ENCODE measurements at places on chromosomes 16 and 17.

GRCh38 chr16:67423611-67424260, 7.2 kb upstream of the HSD11B2 start:
- no peak for DNase-seq

DNA sequence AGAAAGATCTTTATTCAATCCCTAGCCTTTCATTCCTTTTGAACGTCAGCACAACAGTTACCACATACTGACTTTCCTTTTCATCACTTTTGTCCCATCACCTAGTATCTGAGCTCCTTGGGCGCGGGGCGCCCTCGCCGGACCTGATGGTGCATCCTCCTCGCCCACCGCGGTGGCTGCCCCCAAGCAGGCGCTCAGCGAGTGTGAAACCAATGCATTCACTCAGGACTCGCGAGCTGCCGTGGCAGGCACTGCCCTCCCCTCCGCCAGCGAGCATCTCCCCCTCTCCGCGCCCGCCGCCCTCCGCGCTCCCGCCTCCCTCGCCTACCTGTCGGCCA, 756 bp downstream of the KLHL11 start:
- DNase-seq = no peak

GRCh38 chr17:72417627-72418026, 296.8 kb downstream of the SOX9 start:
- DNase-seq = no peak

- DNase-seq = no peak
Observed at GRCh38 chr17:48619826-48620449, 4.8 kb upstream of the HOXB8 start.

GRCh38 chr17:10119203-10120108, 79.0 kb downstream of the GAS7 start:
- peak; percentile 70 for DNase-seq

DNA sequence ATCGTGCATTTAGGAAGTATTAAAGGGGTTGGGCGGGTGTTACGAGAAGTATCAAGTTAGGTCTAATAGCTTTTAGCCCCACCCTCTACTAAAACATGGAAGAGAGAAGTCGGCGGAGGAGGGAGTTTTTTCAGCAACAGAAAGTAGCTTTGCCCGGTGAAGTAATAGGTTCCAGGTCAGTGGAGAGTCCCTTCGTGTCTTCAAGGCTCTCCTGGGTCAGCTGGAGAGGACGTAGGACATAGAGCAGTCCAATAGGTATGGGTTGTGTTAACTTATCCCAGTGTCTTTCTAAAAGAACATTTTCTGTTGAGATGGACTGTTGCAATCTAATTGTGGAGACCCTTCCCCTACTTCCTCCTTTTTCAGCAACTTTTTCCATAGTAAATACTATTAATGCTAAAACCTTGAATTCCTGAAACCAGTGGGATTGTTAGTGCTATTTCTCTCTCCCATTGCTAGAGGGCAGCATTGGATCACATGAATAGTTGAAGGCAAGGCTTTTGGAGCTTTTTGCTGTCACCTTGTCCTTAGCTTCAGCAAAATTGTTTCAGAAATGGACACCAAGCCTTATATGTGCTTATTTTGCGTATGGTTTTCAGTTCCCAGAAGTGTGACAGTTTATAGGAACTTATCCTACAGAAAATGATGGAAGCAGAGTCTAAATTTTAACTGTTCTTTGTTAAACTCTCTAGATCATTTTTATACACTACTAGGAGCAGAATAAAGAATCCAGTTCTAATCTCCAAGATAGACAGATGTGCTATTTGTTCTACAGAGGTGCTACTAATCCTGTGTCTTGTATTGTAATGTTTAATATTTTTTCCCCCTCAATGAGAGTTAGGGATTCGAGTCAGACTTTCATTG, 38.4 kb downstream of the UTP18 start:
- no peak for DNase-seq

GRCh38 chr16:70809392-70810060, 8.6 kb upstream of the VAC14 start:
- DNase-seq = no peak

GRCh38 chr16:28264656-28265055, 27.7 kb upstream of the SBK1 start:
- no peak for DNase-seq

GRCh38 chr17:30920282-30920681, 1.5 kb upstream of the ADAP2 start:
- no peak for DNase-seq

GRCh38 chr17:55546991-55547664, 35.9 kb upstream of the SMIM36 start:
- no peak for DNase-seq

DNA sequence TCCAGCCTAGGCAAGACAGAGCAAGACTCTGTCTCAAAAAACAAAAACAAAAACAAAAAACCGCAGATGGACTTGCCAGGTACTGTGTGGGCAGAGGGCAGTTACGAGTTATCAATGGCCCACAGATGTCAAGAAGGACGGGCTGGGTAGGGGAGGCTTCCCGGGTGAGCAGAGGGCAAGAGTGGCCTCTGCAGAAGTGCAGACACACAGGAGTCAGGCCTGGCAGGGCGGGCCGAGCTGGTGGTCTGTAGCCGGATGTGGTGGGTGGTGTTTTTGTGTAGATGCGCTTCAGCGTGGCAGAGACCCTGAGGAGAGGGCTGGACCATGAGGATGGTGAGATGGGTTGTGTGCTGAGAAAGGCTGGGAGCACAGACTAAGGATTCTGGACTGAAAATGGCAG, 44.9 kb upstream of the KDM6B start:
- DNase-seq = no peak

GRCh38 chr16:64968539-64968938, 153.3 kb downstream of the CDH11 start:
- DNase-seq = no peak

DNA sequence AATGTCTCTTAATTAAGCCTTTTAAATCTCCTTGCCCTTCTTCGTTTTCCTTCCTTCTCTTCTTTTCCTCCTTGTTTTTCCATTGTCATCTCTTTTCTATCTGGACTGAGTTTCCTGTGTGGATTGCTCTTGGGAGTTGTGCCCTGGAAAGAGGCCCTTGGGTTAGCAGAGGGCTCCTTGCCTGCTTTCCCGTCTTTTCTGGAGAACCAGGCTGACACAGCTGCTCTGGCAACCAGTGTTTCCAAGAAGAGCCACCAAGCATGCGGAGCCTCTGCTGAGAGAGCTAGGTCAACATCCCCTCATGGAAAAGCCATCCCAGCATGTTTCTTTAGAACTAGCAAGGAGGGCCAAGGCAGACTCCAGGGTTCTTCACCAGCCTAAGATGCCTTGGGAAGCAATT, 75.4 kb downstream of the HLF start:
- no peak for DNase-seq

- no peak for DNase-seq
Observed at GRCh38 chr17:64277831-64278562, 14.9 kb upstream of the TEX2 start.

- no peak for DNase-seq
Observed at GRCh38 chr17:59493867-59494266, 71.5 kb upstream of the DHX40 start.

DNA sequence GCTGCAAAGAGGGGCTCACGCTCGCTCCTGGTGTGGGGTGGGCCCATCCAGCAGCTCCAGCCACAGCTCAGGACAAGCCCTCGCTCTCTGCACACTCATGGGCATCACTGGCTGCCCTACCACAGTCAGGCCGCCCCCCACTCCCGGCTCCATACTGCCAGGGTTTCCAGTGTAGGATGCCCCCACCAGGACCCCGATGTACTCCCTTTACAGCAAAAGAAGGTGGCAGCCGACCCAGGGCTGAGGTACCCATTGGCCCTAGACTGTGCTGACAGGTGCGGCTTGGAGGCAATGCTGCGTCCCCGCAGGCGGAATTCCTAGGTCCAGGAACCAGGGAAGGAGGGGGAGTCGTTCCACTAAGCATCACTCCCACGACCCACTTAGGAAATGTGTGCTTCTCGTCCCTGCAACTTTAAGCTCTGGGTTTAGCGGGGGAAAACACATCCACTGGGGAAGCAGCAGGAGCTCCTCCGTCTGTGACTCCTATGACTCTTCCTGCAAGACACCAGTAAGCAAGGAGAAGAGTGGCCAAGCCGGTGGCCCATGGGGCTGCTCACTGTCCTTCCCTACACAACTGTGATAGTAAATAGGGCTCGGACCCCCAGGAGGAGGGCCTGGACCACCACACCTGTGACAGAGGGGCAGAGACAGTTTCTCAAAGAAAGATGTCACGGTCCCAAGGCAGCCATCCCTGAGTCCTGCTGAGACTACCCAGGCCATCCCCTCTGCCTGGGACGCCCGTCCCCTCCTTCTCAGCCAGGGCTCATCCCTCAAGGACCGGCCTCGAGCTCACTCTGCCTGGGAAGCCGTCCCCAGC, 13.1 kb downstream of the CORO7 start:
- no peak for DNase-seq

DNA sequence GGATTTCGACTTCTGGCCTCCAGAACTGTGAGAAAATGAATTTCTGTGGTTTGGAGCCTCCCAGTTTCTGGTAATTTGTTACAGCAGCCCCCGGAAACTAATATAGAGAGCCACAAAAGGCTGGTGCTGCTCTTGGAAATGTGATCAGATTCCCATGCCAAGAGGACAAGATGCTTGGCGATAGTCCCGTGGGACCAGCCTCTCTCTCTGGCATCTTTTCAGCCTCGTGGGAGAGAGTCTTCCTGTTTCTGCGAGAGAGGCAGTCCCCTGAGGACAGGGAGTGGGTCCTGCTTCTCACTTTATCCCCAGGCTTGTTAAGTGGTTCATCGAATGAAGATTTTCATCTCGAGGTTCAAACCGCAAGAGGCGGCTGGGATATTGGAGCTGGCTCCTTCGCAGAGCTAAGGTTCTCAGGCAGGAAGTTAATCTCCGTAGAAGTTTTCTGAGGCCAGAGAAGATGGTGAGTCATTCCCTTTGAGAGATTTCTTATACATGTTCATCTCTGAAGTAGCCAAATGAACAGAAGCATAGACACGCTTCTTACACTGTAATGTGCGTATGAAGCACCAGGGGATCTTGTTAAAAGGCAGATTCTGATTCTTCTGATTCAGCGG, 211.6 kb upstream of the SDK2 start:
- no peak for DNase-seq

DNA sequence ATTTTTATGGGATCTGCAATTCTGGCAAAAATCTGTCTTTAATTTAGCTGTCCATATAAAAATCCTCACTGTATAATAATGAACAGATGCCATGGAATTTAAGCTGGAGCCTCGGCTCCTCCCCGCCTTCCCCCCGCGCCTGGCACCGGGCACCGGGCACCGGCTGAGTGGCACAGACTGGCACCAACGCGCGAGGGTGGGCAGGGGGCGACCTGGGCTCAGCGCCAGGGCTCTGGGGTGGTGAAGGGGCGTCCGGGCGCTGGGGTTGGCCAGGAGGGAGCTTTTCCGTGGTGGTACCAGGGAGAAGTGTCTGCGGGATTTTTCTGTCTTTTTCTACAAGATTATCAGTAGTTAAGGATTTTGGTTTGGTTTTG, 9.1 kb downstream of the NEUROD2 start:
- DNase-seq = no peak

GRCh38 chr17:79401704-79402674, 208.9 kb downstream of the RBFOX3 start:
- DNase-seq = no peak

DNA sequence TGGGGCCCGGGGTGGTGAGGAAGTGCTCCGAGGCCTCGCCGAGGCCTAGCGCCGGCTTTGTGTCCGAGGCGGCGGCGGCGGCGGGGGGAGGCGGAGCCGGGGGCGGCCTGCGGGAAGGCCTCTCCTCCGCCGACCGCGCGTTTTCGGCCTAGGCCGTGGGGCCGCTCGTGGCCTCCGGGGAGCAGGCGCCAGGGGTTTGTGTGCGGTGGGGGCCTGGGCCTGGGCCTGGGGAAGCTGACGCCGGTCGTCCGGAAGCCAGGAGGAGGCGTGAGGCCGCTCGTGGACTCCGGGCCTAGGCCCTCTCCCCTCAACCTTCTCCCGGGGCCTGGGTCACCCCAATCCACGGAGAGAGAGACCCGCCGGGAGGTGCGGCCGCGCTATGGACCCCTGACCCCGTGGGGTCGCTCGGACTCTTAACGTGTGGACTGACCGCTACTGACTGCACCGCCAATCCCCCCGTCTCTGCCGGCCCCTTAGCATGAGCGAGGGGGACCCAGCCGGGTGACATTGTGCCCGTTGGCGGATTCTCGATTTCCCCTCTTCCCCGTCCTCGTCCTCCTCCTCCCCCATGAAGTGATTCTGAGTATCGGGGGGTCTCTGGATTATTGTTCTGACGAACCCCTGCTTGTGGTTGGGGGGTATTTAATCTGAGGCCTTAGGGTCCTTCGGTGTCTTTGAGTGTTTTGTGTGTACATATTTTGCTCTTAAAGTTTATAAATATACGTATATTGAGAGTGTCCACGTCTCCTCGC, 660 bp downstream of the RBBP6 start:
- no peak for DNase-seq

DNA sequence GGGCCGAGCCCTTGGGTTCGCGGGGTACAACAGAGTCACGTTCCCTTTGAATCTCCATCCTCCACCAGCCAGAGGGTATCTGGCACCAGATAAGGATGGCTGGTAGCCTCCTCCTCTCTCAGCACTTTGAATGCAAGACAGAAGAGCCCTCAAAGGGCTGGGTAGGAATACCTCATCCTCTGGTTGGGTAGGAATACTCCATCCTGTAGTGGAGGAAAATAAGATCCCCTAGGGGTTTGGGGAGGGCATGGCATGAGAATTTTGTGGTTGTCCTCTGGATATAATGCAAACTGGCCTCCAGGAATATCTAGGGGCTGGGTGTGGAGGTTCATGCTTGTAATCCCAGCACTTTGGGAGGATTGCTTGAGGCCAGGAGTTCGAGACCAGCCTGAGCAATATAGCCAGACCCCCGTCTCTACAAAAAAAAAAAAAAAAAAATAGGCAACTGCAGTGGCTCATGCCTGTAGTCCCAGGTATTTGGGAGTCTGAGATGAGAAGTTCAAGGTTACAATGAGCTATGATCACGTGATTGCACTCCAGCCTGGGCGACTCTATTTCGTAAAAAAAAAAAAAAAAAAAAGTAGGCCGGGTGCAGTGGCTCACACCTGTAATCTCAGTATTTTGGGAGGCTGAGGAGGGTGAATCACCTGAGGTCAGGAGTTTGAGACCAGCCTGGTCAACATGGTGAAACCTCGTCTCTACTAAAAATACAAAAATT, 2.7 kb downstream of the IGFBP4 start:
- no peak for DNase-seq

DNA sequence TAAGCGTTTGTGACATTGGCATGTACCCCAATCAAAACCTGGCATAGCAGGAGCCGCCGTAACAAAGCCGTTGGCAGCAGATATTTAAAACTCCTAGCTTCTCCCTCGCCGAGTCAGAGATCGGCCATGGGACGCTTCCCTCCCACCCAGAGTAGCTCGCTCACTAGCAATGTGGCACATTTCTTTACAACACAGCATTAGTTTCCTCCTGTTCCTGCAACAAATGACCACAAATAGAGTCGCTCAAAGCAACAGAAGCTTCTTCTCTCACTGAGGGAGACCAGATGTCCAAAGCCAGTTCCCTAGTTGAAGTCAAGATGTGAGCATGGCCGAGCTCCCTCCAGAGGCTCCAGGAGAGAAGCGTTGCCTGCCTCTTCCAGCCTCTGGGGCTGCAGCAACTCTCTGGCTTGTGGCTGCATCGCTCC, 106.7 kb downstream of the RBFOX3 start:
- no peak for DNase-seq

DNA sequence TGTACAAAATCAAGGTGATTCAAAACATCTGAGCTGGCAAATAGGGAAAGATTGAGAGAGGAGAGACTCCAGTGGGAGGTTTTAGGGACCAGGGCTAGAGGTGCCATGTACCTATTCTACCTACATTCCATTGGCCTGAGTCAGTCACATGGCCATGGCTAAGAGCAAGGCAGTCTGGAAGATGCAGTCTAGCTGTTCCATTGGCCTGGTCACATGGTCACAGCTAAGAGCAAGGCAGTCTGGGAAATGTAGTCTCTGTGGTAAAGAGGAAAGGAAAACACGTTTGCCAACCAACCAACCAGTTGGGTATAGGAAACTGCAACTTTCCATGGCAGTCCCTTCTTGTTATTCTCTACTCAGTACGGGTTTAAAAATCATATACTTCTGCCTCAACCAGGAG, 369.1 kb downstream of the XYLT1 start:
- DNase-seq = no peak

Data from vagina (tissue), 2 donors.